ENCODE measurements at places on chromosomes 12 and 14.

- no peak for DNase-seq
Observed at GRCh38 chr14:105155681-105156413, 12.7 kb downstream of the JAG2 start.

- DNase-seq, result no peak
Observed at GRCh38 chr12:6426882-6427671, 17.7 kb upstream of the CD27 start.

DNA sequence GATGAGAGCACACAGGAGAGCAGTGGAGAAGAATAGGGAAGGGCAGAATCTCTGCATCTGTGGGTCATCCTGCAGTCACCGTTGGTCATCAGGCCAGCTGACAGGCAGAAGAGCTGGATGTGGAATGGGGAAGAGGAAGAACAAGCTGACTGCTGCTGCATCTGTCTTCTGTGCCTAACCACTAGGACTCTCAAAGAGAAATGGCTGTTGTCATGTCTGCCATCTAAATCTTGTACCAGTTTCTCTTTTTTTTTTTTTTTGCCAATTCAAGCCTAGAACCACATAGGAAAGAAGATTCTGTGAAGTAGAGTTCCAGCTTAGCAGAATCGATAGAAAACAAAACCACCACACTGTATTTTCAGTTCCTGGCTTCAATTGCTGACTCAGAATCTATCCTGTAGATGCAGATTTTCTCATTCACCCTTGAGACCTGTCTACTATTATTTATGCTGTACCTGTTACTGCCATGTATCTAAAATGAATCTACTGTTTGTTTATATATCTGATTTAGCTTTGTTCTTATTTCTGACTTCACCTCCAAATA, 421.9 kb upstream of the PRICKLE1 start:
- no peak for DNase-seq

DNA sequence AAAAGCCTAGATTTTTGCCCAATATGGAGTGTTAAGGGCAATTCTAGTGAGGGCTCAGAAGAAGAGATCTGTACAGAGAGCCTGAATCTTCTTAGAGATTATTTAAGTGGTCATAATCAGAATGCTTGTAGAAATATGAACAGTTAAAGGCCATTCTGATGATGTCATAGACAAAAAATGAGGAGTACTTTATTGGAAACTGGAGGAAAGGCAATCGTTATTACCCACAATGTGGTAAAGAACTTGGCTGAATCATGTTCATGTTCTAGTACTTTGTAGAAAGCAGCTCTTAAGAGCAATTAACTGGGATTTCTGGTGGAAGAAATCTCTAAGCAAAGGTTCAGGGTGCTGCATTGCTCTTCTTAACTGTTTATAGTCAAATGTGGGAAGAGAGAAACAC, 36.4 kb upstream of the SYT10 start:
- DNase-seq, result peak; percentile 72

GRCh38 chr14:89501381-89501780, 84.3 kb upstream of the FOXN3 start:
- DNase-seq, result no peak
